ENCODE measurements at places on chromosomes 1 and 21.

DNA sequence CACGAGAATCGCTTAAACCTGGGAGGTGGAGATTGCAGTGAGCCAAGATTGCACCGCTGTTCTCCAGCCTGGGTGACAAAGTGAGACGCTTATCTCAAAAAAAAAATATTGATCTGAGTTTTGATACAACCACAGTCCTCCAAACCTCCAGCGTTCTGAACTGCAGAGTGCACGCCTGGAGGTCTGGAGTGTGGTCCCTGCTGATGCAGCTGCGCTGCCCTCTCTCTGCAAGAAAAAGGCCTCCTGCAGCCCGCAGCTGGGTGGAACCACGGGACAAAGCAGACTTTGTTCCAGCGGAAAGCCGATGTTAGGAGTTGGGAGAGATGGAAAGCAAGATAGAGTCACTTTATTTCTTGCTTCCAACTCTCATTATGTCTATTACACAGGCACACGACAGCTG is 144.9 kb upstream of the SOD1 start:
- no peak for DNase-seq

- no peak for DNase-seq
These were observed 218.7 kb downstream of the LBR start for GRCh38 chr1:225209153-225209552.

- no peak for DNase-seq
These were observed at the start of gene TNFRSF25 for GRCh38 chr1:6466023-6466422. TSS of gene TNFRSF25 (minus strand) at chr1:6466173. CDS start at chr1:6466107, 66 bp downstream.

- DNase-seq, result no peak
These were observed 21.5 kb upstream of the RCAN3 start for GRCh38 chr1:24481101-24481500.

DNA sequence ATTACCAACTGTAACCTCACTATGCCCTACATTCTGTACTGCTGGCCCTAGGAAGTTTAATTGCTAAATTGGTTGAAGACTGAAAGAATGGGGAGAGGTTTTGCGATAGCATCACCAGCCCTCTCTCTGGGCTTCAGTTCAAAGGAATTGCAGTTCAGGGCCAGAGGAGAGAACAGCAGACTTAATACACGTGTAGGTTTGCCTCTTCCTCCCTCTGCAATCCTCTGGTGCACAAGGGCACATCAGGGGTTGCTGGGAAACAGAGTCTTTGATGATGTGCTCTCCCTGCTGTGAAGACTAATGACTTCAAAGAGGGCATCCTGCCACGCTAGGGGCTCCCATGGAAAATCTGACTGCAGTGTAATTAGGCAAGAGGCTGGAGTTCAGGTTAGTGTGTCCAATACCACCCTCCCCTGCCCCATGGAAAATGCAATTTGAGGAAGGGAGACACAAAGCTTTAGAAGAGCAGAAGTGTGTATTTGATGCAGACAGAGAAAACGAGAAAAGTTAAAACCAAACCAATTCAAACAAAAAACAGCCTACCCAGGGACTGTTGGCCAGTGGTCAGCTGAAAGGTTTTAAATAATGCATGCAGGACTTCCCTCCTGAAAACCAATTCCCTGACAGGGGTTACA is 167.9 kb downstream of the ASTN1 start:
- no peak for DNase-seq

- DNase-seq, result peak; percentile 77
These were observed 24.3 kb downstream of the EBNA1BP2 start for GRCh38 chr1:43147625-43148327.

DNA sequence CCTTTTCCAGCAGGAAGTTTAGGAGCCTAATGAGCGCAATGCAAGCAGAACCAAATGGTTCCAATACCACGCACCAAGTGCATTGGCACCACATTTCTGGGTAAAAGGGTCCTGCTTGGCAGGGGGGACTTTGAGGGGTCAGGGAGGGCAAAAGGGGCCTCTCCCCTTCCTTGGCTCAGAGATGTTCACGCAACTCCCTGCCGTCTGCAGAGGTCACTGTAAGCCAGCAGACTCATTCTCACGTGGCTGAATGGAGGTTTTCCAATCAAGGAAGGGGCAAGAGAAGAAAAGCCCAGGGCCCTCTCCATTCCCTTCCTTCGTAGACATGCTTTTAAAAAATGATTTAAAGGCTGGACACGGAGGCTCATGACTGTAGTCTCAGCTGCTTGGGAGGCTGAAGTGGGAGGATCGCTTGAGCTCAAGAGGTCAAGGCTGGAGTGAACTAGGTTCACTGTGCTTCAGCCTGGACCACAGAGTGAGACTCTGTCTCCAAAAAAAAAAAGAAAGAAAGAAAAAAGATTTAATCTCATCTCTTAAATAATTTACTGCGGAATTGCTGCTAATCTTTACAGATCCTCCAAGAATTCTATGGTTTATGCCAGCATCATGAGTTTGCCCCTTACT is 80.3 kb downstream of the RUNX3 start:
- no peak for DNase-seq
